CD8-positive, alpha-beta T cell (primary cell): ENCODE measurements at places on chromosomes 1 and 21.
A peak's percentile ranks its signal among the peaks of the same experiment; 100 is the strongest.

GRCh38 chr1:46223472-46223943 is 20.4 kb downstream of the LURAP1 start:
- DNase-seq = peak; percentile 61

DNA sequence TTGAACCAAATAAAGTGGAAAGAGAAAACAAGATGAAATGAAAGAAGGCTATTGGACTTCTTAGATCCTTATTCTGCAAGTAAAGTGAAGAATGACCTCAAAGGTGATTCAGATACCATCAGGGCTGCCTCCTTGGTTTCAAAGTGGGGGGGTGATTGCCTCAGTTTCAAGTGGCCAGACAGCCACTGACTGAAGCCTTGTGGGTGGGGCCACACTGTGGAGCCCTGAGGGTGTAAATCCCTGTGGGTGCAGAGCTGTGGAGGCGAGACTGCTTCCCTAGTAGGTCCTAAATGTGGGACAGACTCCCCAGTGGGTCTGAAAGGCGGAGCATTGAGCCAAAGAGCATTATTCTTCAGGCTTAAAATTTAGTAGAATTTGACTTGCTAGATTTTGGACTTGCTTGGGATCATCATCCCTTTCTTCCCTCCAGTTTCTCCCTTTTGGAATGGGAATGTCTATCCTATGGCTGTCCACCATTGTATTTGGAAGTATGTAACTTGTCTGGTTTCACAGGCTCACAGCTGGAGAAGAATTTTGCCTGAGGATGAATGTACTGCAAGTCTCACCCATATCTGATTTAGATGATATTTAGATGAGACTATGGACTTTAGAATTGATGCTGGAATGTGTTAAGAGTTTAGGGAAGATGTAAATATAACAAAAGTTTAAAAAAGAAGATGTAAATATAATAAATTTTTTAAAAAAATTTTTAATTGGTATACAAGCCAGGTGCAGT is 71.6 kb upstream of the SOX13 start:
- DNase-seq = no peak

GRCh38 chr21:28229814-28230213 is 762.9 kb downstream of the LTN1 start:
- no peak for DNase-seq

GRCh38 chr1:85296980-85297379 is 20.5 kb upstream of the BCL10 start:
- DNase-seq = no peak

DNA sequence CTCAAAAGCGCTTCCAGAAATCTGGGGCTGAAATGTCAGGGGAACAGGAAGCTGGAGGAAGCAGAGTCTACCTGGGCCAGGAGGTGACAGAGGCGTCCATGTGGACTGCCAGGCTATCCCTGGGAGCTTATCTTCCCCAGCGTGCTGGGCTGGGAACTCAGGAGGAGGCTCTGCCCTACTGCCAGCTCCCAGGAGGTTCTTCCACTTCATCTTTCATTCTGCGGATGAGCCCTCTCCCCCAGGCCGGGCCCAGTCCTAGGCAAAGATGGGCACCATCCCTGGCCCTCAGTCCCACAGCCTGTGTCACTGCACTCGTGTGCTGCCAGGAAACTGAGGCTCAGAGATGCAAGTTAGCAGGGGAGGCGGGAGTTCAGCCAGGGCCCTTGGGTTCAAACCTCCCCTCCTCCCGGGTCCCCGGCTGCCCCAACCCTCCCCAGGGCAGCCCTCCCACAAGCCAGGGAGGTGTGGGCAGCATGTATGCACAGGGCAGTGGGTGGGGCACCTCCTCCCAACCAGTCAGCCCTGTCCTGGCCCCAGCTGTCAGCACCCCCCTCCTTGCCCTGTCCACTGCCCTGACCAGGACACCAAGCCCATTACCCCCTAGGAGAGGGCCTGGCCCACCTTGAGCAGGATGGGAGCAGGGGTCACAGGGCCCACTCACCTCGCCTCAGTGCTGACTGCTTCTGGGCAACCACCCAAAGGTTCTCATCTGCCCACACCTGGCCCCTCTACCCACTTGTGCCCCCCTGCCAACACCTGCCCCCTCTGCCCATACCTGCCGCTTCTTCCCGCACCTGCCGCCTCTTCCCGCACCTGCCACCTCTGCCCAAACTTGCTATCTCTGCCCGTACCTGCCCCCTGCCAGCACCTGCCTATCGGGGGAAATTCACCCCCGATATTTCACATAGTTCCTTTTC is 226.0 kb downstream of the NPHP4 start:
- DNase-seq = no peak

DNA sequence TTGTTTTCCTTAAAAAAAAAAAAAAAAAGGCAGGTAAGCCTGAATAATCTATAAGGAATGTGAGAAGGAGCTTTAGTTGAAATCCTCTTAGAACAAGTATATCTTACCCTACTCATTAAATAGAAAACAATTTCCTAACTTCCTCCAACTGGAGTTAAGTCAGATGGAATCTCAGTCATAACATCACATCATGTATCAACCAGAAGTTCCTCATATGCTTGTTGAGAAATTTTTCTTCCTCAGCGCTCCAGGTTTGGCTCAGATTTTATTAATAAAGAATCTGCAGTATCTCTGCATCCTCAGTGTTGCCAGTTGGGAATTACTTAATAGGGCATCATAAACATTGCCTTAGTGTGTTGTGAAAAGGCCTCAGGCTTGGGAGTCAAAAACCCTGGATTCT is 37.6 kb downstream of the DUSP10 start:
- DNase-seq = no peak

DNA sequence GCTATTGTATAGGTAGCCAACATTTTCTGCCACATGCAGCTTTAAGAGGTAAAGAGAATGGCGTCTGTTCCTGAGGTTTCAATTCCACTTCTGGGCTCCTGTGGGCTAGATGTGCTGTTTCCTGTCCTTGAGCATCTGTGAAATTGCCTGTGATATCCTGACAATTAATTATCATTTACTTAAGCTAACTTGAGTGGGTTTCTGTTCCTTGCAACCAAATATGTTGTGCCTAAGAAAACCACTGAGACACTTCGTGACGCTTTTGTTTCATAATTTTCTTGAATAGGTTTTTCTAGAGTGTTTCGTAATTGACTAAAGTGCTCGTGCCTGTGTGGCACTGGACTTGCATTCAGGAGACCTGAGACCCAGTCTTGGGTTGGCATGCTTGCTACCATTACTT is 127.3 kb upstream of the POU3F1 start:
- DNase-seq = no peak

- DNase-seq = no peak
Measured at GRCh38 chr1:217059401-217059800, 336.2 kb upstream of the ESRRG start.

DNA sequence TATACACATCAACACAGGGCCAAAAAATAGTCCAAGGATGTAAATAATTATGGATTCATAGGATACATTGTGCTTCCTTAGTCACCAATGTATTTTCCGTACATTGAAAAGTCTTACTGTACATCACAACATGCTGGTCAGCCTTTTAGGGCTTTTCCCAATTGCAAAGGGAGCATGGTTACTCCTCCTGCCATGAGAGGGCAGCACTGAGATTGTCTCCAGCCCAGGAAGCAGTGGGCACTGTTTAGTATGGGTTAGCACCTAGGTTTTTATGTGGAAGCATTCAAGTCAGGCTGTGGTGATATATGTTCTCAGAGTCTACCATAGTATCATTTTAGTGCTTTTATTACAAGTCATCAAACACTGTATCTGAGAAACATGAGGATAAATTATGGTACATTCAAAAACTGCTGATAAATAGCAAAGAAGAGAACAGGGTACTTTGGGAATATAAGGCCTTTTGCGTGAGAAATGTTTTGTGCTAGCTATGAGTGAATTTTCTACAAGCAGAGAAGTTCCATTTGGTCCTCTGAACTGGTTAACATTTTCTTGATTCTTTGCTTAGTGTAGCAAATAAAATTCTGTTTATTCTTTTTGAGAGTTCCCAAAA is 34.0 kb downstream of the ST6GALNAC5 start:
- DNase-seq = peak; percentile 2

DNA sequence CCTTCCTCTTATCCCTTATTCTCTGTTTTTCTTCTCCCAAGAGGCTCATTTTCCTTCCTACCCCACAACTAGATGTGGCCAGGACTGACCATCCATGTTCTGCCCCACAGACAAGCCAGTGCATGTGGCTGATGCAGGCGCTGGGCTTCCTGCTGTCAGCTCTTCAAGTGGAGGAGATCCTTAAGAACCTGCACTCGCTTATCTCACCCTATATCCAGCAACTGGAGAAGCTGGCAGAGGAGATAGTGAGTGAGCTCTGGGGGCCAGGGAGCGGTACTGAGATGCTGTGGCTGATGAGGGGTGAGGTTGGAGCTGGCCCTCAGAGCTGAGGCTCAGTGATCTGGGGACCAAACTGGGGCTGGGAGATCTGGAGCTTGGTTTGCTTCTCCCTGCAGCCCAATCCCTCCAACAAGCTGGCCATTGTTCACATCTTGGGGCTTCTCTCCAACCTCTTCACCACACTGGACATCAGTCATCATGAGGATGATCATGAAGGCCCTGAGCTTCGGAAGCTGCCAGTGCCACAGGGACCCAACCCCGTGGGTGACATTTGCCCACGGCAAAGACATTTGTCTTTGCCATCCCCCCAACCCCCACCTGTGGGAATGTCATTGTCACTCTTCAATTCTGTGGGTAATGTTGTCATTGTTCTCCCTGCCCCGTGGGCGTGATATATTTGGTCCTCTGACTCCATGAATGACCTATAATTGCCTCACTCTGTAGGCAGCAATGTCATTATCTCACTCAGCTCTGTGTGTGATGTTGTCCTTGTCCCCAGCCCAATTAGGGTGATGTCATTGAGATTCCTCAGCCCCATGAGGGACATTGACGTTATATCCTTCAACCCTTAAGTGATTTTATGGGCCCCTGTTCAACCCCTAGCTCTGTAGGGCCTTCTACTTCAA is 11.2 kb upstream of the DPH2 start:
- DNase-seq = no peak

GRCh38 chr1:39562886-39563285 is 13.7 kb downstream of the PABPC4 start:
- no peak for DNase-seq

DNA sequence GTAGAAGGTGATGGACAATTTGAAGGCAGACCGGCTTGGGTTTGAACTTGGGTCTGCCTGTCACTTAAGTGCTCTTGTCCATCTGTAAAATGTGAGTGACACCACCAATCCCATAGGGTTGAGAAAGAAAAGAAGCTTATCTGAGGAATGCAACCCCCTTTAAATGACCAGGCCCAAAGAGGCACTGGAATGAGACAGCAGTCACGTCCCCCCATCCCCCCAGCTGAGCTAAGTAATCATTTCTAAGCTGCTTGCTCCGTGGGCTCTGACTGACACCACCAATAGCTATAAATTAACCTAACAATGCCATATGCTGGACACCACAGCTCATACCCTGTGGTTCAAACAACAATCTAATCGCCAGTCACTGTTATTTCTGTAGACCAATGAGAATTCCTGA is 15.1 kb downstream of the LCA5L start:
- no peak for DNase-seq

DNA sequence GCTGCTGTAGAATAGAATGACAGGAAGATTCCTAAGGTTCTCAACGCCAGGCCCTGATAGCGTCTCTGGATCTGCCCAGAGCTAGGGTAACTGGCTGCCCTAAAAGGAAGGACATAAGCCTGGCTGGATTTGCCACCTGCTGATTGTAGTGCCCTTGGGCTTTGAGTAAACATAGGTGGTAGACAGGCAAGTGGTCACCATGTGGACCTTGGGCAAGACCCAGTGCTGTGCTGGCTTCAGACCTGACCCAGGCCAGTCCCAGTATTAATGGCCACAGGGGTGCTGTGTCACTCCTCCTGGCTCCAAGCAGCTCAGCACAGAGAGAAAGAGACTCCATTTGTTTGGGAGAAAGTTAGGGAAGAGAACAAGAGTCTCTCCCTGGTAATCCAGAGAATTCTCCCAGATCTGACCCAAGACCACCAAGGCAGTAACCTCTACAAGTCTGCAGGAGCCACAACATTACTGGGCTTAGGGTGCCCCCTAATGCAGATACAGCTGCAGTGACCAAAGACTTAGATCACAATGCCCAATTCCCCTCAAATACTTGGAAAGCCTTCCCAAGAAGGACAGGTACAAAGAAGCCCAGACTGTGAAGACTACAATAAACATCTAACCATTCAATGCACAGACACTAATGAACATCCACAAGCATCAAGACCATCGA is 44.5 kb downstream of the PHTF1 start:
- no peak for DNase-seq
